Epithelial cell of esophagus (primary cell): ENCODE measurements at places on chromosomes 3 and 15.

- DNase-seq: peak; percentile 69
These were observed 238.2 kb upstream of the C2CD4B start for GRCh38 chr15:62403164-62403809.

DNA sequence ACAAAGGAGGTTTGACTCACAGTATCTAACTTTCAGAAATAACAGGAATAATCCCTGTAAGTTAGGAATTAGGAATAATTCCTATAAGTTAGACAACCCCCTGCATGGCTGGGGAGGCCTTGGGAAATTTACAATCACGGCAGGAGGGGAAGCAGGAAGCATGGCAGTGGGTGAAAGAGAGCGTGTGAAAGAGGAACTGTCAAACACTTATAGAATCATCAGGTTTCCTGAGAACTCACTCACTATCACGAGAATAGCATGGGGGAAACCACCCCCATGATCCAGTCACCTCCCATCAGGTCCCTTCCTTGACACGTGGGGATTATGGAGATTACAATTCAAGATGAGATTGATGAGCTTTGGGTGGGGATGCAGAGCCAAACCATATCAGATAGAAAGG is 385.5 kb downstream of the IL20RB start:
- DNase-seq: no peak

DNA sequence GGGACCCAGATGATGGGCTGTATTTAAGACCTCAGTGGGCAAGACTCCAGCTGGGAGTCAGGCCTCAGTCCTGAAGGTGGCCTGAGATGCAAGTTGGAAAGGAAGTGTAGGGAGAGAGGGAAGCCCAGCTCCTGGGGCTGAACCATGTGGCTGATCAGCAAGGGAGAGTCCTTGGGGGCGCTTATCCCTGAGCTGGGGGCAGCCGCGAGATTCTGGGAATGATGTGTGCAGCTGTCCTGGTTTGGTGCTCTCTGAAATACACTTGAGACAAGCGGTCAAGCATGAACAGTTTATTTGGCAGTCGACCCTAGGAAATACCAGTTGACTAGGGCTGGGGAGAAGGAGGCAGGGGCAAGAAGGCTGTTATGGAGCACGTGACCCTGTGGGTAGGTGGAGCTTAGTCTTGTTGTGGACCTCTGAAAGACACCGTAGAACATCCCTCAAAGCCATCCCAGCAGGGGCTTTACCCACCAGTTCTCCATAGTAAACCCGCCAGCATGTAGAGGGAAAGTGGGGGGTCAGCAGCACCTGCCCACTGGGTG is 41.8 kb upstream of the SLC6A11 start:
- no peak for DNase-seq

GRCh38 chr3:196514913-196515621 is at the start of gene SMCO1:
Gene SMCO1, minus strand, starts transcription at chr3:196515346. Its CDS starts 137 bp downstream, at chr3:196515209.
- no peak for DNase-seq

- DNase-seq: peak; percentile 67
These were observed 2.5 kb upstream of the INAFM2 start for GRCh38 chr15:40320931-40321371.

- peak; percentile 97 for DNase-seq
These were observed 52.6 kb upstream of the ATP11B start for GRCh38 chr3:182740710-182741109.

GRCh38 chr3:184676927-184677326 is 34.9 kb downstream of the MAGEF1 start:
- no peak for DNase-seq

GRCh38 chr15:90677807-90678790 is 39.0 kb upstream of the BLM start:
- DNase-seq: no peak

DNA sequence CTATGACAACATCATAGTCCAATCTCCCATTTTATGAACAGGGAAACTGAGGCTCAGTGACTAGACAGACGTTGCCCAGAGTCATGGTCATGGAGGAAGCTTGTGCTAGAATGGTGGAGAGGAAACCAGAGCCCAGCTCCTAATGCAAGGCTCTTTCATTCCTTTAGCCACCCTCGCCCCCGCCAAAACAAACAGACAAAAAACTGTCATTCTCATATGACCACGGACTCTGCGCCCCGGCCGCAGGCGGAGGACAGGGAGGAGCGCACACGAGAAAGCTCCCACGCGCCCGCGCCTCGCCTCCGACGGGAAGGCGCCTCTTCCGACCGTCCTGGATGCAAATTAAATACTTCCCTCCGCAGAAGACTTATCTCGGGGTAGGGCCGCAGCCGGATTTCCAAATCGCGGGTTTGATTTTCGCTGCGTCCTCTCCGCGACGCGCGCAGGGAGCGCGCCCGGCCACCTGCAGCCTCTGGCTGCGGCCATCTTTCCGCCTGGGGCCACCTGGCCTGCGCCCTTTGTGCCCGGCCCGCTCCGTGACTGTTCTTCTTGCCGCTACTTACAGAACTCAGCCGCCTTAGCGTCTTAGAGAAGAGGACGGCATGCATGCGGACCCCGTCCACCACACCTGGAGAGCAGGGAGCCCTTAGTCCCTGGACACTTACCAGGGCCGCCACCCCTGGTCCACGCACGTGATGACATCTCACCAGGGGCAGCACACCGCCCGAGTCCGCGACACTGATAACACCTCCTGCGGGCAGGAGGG is 670 bp upstream of the ATP13A3 start:
- DNase-seq: peak; percentile 26

DNA sequence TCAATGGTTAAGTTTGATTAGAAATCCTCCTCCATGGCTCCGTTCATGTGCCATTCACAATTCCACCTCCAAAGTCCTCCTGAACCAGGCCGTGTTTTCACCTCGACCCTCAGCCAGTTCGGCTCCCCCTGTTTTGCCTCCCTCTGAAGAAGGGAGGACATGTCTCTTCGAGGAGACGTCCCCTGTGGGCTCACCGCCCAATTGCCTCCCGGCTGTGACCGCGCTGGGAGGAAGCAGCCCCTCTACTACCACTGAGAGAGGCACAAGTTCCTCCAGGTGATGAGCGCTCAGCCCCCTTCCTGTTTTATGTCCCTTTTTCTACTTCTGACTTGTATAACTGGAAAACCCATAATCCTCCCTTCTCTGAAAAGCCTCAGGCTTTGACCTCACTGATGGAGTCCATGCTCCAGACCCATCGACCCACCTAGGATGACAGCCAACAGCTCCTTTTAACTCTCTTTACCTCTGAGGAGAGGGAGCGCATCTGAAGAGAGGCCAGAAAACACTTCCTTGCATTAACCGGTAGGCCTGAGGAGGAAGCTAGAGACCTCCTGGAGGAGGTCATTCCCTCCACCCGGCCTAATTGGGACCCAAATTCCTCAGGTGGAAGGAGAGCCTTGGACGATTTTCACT is 4.7 kb downstream of the DET1 start:
- DNase-seq: no peak

DNA sequence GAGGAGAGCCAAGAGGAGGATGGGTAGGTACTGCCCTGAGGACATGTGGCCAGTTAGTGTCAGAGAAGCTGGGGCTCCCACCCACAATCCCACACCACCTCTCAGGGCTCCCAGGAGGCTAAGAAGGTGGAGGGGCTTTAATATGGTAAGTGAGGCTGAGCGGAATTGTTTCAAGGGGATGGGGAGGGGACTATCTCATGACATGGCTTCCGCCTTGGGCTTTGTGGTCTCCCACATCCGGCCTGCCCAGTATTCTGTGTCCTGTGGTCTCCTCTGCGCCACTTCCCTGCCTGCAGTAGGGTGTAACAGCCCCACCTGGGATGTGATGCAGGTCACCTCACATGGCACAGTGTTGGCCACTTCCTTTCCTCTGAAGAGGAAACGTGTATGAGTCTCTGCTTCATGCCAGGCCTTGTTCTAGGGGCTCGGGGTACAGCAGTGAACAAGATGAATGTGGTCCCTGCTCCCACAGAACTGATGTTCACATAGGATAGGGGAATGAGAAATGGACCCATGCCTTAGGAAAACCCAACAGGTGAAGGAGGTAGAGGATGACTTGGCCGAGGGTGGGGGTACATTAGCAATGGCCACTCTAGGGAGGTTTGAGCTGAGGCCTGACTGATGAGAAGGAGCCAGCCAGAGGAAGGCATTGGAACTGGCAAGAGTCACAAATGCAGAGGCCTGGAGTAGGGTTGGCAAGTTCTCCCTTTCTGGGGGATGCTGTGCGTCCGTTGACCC is 3.2 kb downstream of the NEIL1 start:
- no peak for DNase-seq

GRCh38 chr15:73005446-73005845 is 46.8 kb upstream of the NEO1 start:
- no peak for DNase-seq

DNA sequence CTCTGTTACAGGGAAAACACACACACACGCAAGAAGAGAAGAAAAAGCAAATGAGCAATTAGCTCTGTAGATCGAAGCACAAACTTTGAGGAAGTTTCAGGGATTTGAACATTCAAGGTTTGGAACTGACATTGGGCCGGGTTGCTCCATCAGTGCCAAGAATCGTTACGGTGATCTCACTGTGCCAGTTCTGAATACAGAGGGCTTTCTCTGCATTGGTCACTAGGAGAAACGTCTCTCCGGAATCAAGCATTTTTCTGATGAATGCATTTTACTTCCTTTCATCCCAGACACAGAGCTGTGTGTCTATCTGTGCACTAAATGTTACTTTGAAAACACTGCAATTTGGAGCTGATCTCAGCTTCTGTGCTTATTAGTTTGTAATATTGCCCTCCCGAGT is 11.2 kb downstream of the HRH1 start:
- DNase-seq: no peak

GRCh38 chr3:28328188-28329151 is 20.1 kb upstream of the ZCWPW2 start:
- DNase-seq: peak; percentile 32

- no peak for DNase-seq
These were observed 39.5 kb downstream of the ZBTB11 start for GRCh38 chr3:101637451-101637850.

- DNase-seq: no peak
These were observed 8.6 kb upstream of the MCF2L2 start for GRCh38 chr3:183437061-183437460.

GRCh38 chr3:51530485-51530884 is 8.0 kb upstream of the RAD54L2 start:
- DNase-seq: no peak

- no peak for DNase-seq
These were observed 3.4 kb downstream of the ANKRD28 start for GRCh38 chr3:15794303-15794771.

- DNase-seq: peak; percentile 84
These were observed 58.7 kb downstream of the FOXB1 start for GRCh38 chr15:60062826-60063225.

DNA sequence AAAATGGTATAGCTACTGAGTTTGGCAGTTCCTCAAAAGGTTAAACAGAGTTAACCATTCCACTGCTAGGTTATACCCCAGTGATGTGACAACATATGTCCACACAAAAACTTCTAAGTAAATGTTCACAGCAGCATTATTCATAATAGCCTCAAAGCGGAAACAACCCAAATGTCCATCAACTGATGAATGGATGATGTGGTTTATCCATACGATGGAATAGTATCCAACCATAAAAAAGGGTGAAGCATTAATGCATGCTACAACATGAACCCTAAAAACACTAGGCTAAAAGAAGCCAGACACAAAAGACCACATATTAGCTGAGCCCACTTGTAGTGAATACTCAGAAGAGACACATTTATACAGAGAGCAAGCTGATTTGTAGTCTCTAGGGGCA is 9.0 kb downstream of the XXYLT1 start:
- DNase-seq: no peak

- DNase-seq: no peak
These were observed 107.9 kb downstream of the ATG7 start for GRCh38 chr3:11379824-11380701.

DNA sequence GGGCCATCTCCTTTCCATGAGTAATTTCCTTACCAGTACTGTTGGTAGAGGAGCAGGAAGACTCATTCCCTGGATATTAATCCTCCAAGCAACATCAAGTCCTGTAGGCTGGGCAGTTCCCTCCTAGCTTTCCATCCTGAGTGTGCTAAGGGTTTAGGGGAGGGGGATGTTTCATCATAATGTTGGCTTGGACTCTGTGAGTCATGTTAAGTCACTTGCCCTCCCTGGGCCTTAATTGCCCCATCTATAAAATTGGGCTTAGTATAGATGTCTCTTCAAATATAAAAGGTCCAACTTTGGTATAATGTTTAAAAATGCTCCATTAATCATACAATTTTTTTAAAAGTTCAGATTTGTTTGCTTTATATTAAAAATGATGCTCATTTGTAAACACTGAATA is 52.7 kb downstream of the TLE3 start:
- peak; percentile 40 for DNase-seq

GRCh38 chr3:17442332-17443049 is 299.9 kb downstream of the TBC1D5 start:
- DNase-seq: peak; percentile 5

DNA sequence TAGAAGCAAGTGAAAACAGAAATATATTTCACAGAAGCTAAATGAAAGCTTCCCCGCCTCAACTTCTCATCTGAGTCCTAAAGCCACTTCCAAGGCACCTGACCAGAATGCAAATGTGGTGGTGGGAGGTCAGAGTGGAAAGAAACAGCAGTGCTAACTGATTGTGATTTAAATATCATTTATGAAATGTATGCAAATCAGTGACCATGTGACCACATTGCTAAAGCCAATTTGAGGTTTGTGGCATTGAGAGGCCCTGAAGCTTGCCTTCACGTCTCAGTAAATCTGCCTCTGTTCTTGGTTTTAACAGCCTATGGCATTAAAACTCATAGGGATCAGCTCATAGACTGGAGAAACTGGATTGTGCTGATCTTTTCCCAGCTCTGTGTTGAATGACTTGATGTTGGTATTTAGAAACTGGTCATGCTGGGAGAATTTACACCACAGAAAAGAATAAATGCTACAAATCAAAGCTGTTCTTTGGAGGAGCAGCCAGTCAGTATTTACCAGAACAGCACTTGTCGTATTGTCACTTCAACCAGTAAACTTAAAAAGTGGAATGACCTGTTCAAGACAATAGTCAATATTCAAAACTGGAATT is 481.4 kb upstream of the ALCAM start:
- peak; percentile 46 for DNase-seq

DNA sequence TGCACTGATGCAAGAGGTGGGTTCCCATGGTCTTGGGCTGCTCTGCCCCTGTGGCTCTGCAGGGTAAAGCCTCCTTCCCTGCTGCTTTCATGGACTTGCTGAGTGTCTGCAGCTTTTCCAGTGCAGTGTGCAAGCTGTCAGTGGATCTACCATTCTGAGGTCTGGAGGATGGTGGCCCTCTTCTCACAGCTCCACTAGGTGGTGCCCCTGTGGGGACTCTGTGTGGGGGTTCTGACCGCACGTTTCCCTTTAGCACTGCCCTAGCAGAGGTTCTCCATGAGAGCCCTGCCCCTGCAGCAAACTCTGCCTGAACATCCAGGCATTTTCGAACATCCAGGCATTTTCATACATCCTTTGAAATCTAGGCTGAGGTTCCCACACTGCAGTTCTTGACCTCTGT is 329.8 kb upstream of the NAALADL2 start:
- DNase-seq: no peak

GRCh38 chr3:139187648-139188047 is 143.0 kb upstream of the PRR23C start:
- no peak for DNase-seq

DNA sequence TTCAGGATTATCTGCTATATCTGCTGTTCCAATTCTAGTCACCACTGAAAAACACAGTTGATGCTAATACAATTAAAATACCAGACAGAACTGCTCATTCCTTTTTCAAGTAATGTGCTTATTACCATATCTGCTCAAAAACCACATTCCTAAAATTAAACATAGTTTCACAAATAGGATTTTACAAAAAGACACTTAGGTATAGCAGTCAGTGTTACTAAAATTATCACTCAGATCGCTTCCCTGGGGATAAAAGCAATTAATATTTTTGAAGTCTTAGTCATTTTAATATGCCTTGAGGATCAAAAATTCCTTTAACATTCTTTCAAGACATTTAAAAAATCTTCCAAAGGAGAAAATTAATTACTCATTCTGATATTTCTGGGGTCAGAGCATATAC is 71.5 kb downstream of the RAD18 start:
- DNase-seq: no peak
